Stimulated activated CD4-positive, alpha-beta T cell treated with anti-CD3 and anti-CD28 coated beads, Interleukin-1b, Interleukin-23, amount 100 ng/mL, for 1 hour (primary cell): ENCODE measurements at places on chromosomes 5 and 9.

DNA sequence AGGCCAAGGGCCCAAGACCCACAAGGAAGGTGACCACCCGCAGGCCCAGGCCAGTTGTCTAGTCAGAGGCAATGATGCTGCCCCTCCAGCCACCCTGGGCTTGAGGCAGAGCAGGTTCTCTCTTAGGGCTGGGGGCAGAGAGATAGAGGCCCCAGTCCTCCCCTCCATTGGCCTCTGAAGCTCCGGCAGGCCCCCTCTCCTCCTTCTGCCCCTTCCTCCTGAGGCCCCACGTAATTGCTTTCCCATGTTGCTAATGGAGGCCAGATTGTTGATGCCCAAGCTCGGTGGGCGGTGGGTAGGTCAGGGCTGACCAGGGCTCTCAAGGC, 26.6 kb upstream of the ENHO start:
- no peak for DNase-seq

DNA sequence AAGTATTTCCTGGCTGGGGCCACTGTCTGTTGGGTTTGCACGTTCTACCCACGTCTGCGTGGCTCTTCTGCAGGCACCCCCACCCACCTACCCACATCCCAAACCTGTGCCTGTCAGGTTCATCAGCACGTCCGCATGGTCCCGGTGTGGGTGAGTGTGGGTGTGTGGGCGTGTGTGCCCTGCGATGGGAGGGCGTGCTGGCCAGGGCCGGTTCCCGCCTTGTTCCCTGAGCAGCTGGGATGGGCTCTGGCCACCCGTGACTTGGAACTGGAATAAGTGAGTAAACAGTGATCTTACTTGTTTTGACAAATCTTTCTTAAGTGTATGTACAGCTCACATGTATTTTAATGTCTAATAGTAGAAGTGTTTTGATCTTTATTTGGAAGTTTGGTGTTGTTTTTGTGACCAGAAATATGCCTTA, 20.4 kb downstream of the ERGIC1 start:
- DNase-seq = no peak

DNA sequence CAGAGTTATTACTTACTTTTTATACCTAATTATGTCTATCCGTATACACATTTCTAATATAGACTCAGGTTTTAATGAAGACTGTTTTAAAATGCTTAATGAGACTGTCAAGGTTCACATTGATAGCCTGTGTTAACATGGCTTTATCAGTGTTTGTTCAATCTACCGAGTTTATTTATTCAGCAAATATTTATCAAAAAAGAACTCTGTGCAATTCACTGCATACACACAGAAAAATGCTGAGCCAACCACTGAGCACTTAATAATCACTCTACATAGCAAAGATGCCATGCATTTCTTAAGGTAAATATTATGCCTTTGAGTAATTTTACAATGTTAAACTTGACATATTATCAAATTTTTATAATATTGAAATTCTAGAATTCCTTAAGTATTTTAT, 428.2 kb downstream of the ANXA1 start:
- no peak for DNase-seq

DNA sequence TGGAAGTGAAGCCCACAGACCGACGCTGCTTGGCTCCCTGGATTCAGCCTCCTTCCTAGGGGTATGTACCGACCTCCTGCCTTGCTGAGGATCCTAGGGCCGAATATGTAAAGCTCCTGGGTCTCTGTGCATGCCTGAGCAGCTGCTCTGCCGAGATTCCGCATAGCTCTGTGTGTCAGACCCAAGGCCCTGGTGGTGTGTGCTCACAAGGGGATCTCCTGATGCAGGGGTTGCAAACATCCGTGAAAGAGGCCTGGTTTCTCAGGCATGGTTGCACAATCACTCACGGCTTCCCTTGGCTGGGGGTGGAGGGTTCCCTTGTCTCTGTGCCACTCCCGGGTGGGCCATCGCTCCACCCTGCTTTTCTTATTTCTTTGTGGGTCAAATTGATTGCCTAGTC, 19.9 kb upstream of the SVEP1 start:
- no peak for DNase-seq

- DNase-seq = no peak
These were observed 137.2 kb upstream of the ZNF608 start for GRCh38 chr5:124883681-124884080.
